ENCODE measurements at places on chromosomes 3 and 15.

DNA sequence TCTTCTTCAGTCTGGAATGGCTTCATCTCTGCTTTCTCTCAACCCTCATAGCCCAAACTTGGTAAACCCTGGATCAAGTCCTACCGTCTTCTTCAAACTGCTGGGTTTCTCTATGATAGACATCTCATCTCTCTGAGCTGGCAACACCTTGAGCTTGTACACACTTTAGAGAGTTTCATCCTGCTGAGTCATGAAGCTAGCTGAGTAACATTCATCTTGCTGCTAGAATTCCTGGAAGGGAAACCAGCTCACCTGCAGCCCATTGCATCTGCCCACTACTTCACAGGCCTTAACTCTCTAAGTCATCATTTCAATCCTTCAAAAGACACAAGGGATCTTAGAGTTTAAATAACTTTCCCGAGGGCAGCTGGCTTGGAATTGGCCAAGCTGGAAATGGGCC is 175.5 kb upstream of the RORA start:
- no peak for DNase-seq

GRCh38 chr3:177466074-177466473 is 268.8 kb upstream of the TBL1XR1 start:
- DNase-seq = no peak

DNA sequence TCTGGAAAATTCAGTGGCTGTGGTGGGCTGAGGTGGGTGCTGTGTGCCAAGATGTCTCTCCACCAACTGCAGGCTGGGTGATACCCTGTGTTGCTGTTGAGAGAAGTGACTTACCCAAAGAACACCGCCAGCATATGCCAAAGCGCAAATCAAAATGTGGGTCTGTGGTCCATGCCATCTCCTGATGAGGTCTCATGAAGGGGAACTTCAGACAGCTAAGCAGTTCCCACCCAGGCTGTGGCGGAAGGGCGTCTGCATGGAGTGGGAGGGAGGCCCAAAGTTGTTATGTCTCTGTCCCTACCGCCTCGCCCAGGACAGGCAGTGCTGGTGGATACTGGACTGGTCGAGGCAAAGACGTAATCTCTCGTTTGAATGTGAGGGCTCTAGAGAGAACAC is 70.9 kb upstream of the PLXNA1 start:
- no peak for DNase-seq

DNA sequence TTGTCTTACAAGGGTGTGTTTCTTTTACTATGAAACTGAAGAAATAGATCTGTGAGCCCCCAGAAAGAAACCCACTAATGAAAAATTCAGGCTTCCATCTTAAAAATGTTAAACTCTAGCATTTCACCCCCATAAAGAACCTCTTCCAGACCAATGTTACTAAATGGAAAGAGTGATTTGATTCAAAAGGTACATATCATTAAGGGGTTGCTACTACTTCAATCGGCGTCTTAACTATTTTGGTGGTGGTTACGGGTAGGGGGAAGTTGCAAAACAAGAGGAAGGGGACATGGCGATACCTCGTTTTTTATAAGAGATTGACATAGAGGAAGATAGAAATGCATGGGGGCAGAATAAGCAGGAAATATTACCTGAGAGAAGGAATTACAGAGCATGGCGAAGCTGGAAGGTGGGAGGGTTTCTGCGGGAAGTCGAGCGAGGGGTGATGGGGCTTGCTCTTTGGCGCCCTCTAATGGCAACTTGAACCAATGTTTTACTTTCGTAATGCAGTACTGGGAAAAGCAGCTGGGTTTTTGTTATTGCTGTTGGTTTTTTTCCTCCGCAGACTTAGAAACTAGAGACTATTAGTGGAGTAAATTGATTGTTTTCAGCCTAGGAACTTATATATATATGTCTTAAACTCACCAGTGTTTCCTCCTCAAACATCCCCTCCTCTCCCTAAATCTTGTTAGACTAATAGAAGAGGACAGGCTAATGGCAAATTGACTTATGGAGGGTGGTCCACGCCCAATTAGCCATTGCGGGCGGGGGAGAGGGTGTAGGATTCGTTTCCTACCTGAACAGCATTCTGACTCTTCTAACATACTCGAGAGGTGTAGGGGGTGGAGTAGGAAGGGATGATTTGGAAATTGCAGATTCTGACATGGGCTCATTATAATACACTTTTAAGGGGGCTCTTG is 11.3 kb upstream of the SOX2 start:
- peak; percentile 62 for DNase-seq

DNA sequence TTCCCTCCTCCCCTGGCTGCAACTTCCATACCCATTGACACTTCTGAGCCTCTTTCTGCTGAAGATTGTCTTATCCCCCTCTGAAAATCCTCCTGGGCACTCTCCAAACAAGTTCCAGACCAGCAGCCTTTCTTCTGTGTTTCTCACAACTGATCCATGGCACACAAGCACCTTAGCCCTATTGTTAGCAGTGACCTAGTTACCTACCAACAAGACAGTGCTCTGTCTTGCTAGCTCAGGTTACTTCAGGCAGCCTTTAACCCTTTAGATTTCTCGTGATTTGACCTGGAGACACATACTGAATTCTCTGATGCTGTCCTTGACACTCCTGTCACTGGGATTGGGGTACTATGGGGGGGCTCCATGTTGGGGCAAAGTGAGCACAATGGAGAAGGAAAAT is 82.1 kb downstream of the GTF2E1 start:
- no peak for DNase-seq

GRCh38 chr3:194840661-194841514 is 155.2 kb downstream of the FAM43A start:
- no peak for DNase-seq

GRCh38 chr3:32843510-32844321 is 25.9 kb downstream of the TRIM71 start:
- DNase-seq = no peak

- DNase-seq = no peak
These were observed 99.8 kb upstream of the BFSP2 start for GRCh38 chr3:133300102-133300501.

DNA sequence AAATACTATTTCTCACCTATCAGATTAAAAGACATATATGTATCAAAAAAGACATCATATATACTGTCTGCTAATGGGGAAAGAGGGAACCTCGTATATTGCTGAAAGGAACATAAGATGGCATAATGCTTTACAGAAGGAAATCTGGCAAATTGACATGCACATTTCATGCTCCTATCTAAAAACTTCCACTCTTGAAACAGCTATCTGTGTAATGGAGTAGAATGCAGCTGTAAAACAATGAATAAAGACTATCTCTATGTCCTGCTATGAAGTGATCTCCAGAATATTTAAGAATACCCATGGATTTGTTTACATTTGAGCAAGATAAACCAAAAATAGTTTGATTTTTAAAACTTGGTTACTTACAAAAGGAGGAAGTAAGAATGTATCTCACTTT is 107.4 kb downstream of the TBL1XR1 start:
- no peak for DNase-seq

DNA sequence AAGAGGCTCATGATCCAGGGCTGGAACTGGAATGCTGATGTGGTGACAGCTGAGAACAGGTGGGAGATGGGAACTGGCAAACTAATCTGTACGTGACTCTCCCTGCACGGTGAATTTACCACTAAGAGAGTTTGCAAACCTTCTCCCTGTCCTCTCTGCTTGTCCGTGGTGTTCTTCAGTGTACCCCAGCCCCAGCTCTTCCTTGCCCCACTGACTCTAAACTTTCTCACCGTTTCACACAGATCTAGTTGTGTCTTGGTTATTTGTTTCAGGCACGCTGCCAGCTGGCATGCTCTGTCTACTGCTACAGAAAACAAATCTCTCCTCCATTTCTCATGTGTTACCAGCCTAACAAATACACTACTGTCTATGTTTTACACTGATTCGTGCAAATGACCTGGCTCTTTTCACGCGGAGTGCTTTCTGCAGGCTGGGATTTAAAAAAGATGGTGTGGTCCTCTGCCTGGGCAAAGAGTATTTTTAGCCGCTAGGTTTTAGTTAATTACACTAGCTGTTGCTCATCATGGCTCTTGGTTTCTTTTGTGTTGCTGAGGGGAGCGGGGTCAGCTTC is 192.7 kb upstream of the LRIG1 start:
- DNase-seq = peak; percentile 52

DNA sequence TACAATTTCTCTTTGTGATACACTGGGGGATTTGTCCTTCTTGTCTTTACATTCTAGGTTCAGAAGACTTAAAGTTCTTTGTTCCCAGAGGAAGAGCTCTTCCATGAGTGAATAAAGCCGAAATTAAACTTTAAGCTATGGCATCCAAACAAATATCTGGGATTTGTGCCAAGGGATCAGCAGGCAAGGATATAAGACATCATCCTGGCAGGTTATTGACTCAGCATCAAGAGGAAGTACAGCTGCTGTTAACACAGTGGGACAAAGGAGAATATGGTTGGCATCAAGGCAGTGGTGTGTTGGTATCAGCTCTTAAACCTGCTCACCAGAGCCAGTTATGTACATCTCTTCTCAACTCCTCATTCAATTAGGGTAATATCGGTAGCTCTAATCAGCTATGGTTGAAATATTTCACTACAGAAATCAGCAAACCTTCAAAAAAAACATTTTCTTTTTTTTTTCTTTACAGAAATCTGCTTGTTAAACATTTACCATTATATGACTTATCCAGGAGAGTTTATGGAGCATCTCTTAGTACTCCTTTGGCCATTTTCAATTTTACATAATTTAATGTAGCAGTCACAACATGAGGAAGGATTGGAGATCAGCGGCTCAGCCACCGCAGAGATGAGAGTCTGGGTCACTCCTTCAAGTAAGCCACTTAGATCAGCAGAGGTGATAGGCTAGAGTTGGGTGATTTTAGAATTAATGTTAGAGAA is 1198.6 kb upstream of the EPHA6 start:
- no peak for DNase-seq

- no peak for DNase-seq
These were observed 352.0 kb downstream of the GAP43 start for GRCh38 chr3:115975353-115975752.

GRCh38 chr3:197970588-197970987 is 10.6 kb downstream of the LMLN start:
- no peak for DNase-seq

DNA sequence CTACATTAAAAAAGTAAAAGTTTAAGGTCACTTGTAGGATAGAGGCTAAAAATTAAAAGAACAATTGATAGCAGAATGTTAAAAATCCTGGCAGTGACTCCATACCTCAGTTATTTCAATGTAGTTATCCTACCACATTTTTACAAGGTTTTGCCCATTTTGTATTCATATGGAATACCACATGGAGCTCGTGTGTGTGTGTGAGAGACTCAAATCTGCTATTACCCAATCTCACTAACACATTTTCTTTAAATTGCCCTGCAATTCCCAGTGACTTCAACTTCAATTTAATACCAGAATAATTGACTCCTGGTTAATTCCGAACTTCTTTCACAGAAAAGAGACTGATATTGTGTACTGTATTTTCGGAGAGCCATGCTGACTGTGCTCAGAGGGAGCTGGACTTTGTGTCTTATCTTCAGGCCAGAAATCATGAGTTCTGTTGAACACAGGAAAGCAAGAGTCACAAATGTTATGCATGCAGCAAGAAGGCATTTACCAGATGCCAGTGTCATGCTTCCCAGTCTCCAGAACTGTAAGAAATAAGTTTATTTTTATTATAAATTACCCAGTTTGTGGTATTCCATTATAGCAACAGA is 529.0 kb upstream of the NECTIN3 start:
- DNase-seq = no peak

DNA sequence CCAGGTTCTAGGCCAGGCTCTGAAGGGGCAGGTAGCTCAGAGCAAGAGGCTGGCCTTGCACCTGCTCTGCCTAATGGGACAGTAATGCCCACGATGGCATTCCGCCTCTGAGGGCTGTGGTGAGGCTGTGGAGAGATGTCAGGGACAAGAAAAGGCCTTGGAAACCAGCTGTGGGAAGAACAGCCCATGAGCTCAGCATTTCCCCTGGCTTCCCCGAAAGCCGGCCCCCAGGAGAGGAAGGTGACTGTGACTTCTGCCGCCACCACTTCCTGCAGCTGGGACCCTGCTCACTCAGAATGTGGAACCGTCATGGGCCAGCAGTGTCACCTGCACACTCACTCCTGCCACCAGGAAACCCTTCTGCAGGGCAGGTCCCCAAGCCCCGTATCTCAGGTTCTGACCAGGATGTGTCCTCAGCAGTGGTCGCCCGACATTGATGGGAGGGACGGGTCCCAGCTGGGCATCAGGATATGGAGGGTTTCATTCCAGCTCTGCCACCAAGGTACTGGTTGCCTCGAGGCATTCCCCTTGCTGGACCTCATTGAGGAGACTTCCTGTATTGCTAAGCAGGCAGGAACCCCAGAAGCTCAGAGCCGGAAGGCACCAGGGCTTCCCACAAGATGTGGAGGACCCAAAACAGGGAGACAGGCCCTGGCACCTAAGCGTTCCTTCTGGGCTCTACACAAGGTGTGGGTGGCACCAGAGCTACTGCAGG is 30.7 kb downstream of the SEMA7A start:
- DNase-seq = no peak

GRCh38 chr15:74838746-74839525 is 4.0 kb downstream of the ULK3 start:
- no peak for DNase-seq

DNA sequence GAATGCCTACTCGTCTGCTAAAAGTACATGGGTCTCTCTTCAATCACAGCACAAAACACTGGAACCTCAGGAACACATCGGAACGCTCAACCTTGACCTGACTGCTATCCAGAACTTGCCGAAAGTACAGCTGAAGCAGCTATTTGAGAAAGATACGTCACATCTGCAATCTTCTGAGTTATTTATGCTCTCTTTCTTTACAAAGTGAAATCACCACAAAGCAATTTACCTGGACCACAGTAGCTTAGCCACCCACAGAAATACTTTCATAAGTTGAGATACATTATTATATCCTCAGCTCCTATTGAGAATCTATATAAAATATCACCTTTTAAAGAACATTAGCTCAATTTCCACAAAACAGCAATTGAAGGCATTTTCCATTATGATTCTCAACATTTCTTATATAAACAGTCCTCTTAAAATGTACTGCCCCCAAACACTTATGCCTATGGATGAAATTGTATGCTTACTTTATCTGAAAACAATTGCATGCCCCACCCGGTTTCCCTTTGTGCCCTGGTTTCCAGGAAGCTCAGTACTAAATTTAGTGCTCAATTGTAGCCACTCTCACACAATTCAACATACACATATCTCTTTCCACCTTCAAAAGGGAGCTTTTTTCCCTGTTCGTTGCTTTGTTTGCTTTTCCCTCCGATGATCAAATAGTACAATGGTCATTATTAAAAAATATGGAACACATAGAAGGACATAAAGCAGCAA is 31.8 kb downstream of the HEG1 start:
- DNase-seq = no peak

- no peak for DNase-seq
These were observed 81.8 kb upstream of the ALCAM start for GRCh38 chr3:105284876-105285275.

- no peak for DNase-seq
These were observed 613.1 kb downstream of the SI start for GRCh38 chr3:164465172-164465571.

- DNase-seq = no peak
These were observed 88.6 kb downstream of the THSD4 start for GRCh38 chr15:71203586-71204474.

DNA sequence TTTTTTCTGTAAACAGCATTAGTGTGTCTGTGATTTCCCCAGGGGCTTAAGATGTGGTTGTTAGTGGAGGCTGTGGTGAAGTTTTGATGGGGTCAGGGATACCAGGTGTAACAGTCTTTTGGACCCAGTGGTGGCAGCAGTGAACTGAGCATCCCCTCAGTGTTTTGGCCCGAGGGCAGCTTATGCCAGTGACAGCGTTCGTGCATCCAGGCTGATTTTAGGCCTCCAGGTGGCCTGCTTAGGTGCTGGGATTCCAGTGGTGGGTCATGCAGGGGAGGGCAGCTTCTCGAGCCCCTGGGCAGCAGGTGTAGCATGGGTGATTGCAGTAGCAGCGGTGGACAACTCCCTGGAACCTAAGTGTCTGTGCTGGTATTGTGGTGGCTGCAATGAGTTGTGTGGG is 29.2 kb downstream of the STT3B start:
- DNase-seq = no peak

Data from right kidney (tissue), 9 donors.